ENCODE measurements at places on chromosomes 1 and 21. TPM values are rescaled to one million over a fixed set of nuclear protein-coding genes. Genes with fewer than 3 reads are reported as not detected.
A peak's percentile ranks its signal among the peaks of the same experiment; 100 is the strongest.

Gene AMY1C
- total RNA-seq = not detected

Gene C1orf56
- total RNA-seq = 1.5 TPM

Gene JAM2
- total RNA-seq = 1.1 TPM

GRCh38 chr1:222820171-222820712 lies 5.4 kb downstream of the DISP1 start:
- peaks cover 26% of the 10 kb centered on the region for H3K4me1 ChIP-seq
- peaks cover 2% of the 10 kb centered on the region for H3K36me3 ChIP-seq
- H3K27me3 ChIP-seq = no peaks in the 10 kb centered on the region
- H3K4me3 ChIP-seq = no peak overlapping the region
- peak overlapping the region; percentile 40 for H3K27ac ChIP-seq

DNA sequence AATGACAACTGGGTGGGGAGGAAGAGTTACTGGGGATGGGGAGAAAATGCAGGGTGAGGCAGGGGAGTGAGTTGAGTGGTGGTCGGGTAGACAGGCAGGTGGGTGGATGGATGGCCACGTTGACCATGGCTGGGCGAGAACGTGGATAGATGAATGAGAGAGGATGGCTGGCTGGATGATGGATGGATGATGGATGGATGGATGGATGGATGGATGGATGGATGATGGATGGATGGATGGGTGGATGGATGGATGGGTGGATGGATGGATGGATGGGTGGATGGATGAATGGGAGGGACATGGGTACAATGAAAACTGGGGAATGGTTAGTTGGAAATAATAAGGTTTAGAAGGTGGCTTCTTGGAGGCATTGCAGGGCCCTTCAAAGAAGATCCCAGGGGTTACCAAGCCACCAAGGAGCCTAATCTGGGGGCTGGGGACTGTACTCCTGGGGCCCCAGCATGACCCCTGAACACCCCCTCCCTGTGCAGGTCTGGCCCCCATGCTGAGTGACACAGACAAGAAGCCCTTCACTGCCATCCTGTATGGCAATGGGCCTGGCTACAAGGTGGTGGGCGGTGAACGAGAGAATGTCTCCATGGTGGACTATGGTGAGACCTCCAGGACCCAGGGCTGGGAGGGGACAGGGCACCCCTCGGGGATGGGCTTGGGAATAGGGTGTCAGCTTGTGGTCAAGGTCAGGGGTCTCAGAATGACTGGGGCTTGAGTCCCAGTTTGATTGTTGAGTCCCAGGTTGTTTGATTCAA lies 67.0 kb downstream of the ALPL start:
- DNase-seq = no peak
- H3K27me3 ChIP-seq = peaks cover 12% of the 10 kb centered on the region
- H3K4me3 ChIP-seq = no peak overlapping the region
- no peak overlapping the region for H3K27ac ChIP-seq
- H3K36me3 ChIP-seq = no peaks in the 10 kb centered on the region
- H3K4me1 ChIP-seq = no peaks in the 10 kb centered on the region

GRCh38 chr1:165696625-165697100 lies 1.7 kb downstream of the ALDH9A1 start:
- peaks cover 23% of the 10 kb centered on the region for H3K36me3 ChIP-seq
- peak overlapping the region; percentile 99 for H3K4me3 ChIP-seq
- no peaks in the 10 kb centered on the region for H3K27me3 ChIP-seq

GRCh38 chr1:95002540-95003432 lies 70.0 kb downstream of the ALG14 start:
- no peaks in the 10 kb centered on the region for H3K27me3 ChIP-seq
- H3K4me1 ChIP-seq = no peaks in the 10 kb centered on the region
- no peaks in the 10 kb centered on the region for H3K36me3 ChIP-seq

DNA sequence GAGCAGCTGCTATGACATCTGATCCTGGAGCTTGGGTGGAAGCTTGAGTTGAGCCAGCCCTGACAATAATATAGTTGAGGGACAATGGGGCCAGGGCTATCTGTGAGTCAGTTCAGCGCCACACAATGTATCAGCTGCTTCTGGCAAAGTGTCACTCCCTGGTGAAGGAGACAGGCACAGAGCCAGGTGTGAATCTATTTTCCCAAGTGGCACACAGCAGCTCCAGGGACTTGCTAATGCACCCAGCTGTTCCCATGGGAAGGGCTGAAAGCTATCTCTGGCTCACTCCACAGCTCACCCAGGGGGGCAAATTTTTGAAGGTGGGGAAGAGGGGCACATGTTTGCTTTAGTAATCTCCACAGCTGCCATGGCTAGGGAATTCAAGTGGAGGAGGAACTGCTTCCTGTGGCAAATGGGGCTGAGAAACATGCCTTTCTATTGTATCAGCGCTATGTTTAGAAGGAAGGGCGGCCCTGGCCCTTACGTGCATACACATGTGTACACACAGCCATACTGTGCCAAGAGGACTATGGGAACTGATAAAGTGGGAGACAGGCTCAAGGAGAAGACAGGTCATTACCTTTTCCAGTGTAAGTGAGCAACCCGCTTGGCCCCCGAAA lies 2.2 kb downstream of the CYB5R1 start:
- DNase-seq = no peak
- no peak overlapping the region for H3K4me3 ChIP-seq
- H3K27ac ChIP-seq = no peak overlapping the region
- H3K27me3 ChIP-seq = no peaks in the 10 kb centered on the region

DNA sequence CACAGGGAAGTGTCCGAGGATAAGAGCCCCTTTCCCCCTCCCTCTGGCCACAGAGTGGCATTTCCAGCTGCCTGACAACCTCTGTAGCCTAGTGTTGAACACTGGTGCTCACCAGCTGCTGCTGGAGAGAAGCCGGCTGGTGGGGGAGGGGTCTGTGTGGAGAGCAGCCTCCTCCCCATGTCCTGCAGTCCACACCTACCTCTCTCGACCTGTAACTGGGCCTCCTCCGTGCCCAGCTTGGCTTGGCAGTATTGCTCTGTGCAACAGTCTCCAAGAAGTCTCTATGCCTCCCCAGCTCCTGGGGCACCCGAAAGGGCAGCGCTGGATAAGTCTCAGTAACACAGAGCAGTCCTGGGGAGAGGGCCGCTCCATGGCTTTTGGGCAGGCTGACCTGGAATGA lies 17.0 kb downstream of the PAPPA2 start:
- no peak overlapping the region for H3K4me3 ChIP-seq
- no peak overlapping the region for H3K27ac ChIP-seq
- no peaks in the 10 kb centered on the region for H3K36me3 ChIP-seq
- H3K27me3 ChIP-seq = no peaks in the 10 kb centered on the region

Measured in activated CD4-positive, alpha-beta T cell treated with anti-CD3 and anti-CD28 coated beads for 36 hours (primary cell).